HT-29 (cell line): ENCODE measurements at places on chromosomes 13 and 19. TPM values are rescaled to one million over a fixed set of nuclear protein-coding genes. Genes with fewer than 3 reads are reported as not detected.

GRCh38 chr13:95456815-95457214 is 95.7 kb upstream of the CLDN10 start:
- DNase-seq = no peak

The OR7A5 gene
- total RNA-seq = not detected in 2 replicates

GRCh38 chr19:15556634-15557181 is 48.4 kb downstream of the CYP4F22 start:
- no peak for DNase-seq

- DNase-seq = no peak
Observed at GRCh38 chr19:48511321-48511731, 309 bp downstream of the LMTK3 start.

- DNase-seq = no peak
Observed at GRCh38 chr13:52884429-52885010, 36.1 kb upstream of the PCDH8 start.

The ARL11 gene
- 0.10 and 0.38 TPM in 2 replicates for total RNA-seq

DNA sequence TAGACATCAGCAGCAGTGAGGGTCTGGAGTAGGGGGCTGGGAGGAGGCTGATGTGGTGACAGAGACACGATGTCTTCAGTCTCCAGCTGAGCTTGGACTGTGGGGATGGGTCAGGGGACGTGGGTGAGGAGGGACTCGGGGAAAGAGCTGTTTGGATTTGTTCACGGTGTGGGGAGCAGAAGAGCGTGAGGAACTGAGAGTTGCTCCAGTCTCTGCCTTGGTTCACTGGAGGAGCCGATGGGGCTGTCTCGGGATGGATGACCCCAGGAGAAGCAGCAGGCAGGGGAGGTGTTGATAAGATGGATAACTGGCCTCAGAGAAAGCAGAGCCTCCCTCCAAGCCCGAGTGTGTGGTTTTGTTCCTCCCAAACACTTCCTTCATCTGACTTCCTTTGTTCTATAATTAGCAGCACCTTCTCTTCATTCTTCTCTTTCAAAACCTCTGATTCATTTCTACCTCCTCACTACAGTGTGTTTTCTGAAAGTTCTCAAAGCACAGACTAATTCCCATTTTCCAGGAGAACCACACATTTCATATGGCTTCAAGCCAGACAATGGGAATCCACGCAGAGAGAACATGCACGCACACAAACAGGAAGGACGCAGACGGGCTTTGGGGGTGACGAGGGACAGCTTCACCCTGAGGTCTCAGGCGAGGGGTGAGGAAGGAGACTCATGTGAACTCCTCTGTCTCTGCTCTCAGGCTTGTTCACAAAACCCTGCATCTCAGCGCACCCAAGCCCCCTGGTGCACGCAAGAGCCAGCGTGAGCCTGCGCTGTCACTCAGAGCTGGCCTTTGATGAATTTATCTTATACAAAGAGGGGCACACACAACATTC is 18.6 kb downstream of the LAIR2 start:
- DNase-seq = no peak

DNA sequence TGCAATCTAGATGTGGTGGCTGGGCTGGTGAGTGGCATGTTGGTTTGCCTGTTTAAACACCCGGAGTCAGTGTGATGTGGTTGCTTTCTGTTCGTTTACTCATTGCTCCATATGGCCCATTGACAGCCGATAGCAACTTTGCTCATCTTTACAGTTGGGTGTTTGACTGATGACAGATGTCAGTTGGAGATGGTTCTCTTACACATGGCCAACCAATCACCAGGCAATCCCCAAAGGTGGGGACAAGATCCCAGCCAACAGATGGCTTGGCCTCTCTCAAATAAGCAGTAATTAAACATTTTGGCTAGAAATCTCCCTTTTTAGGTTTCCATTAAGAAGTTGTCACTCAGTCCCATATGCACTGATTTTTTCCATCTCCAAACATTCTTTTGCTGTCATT is 497.1 kb upstream of the ARGLU1 start:
- DNase-seq = no peak
